ENCODE measurements at places on chromosomes 7 and 10.

GRCh38 chr7:99265848-99266480 lies 6.7 kb upstream of the MYH16 start:
- no peak for DNase-seq

GRCh38 chr10:110746254-110746826 lies 102.2 kb downstream of the RBM20 start:
- peak; percentile 76 for DNase-seq

- DNase-seq, result peak; percentile 45
Observed at GRCh38 chr7:985915-986741, 3.1 kb downstream of the CYP2W1 start.

DNA sequence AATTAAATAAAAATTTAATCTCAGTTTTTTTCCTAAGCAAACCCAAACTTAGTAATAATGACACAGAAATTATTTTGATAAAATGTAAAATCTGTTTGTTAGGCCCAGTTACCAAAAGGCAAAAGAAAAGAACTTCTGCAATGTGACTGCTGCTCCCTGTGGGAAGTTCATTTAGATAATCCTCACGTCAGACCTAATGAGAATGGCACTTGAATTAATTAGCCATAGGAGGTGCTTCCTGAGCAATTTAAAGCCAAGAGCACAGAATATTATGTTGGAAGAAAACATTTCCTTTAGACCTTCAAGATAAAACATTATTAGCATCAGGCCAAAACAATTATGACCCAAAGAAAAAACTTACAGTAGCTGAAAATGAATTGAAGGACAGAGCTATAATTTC lies 19.4 kb downstream of the SPAM1 start:
- no peak for DNase-seq

DNA sequence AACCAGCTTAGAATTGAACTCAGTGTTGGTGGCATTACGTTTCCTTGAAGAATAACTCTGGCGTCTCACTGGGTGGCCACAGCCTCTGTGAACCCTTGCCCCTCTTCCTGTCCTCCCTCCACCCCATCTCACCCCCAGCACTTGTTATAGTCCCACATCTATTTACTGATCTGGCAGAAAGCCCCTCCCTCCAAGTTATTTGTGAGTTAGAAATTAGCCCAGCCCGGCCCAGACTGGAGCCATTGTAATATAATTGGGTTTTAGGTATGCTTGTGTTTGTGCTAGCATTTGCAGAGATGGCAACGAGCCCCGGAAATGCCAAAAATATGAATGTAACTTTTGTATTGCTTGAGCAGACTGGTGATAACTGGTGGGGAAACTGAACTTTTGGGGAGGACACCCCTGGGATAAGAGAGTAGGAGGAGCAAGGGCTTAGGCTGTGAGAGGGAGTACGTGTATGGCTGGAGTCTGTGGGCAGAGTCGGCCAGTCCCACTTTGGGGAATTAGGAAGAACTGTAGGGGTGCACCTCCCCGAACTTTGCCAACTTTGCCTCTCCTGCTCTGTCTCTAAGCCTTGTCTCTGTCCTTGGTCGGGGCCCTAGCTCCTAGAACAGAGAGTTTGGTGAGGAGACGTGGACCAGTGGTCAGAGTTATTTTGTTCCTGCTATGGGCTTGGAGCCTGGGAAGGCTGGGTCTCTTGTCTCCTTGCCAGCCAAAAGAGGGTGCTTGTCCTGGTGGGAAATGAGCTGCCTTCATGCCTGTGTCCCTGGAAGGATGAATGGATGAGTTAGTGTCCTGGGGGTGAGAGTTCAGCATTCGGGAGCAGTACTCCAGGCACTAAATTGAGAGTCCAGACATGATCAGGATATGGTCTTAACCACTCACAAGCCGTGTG lies 19.3 kb upstream of the TRIM8 start:
- no peak for DNase-seq

DNA sequence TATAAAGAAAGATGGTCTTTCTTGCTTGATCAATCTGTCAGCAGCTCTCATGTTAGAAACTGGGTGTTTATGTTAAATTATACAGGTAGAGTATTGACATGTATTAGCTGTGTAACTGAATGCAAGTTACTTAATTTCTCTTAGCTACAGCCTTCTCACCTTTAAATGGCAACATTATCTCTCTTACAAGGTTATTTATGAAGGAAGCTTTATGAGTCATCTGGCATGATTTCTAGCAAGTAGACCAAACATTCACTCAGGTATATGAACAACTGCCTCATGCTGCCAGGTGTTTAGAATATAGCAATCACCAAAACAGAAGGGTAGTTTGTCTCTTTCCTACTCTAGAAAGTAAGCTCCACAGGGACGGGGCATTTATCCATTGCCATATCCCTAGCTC lies 8.5 kb downstream of the ARL4A start:
- DNase-seq, result no peak

DNA sequence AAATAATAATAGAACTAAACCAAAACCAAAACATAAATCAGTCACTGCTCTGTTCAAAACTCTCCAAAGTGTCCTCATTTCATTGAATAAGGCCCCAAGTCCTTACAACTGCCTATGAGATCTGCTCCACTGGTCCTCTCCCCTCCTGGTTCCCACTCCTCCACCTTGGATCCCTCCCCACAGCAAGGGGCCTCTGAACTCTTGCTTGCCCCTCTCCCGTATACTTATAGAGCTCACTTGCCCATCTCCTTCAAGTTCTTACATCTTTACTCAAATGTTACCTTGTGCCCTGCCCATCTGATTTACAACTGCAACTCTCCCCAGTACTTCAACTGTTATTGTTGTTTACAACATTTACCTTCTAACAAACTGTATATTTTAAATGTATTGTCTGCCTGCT lies 819 bp downstream of the POLD2 start:
- no peak for DNase-seq

DNA sequence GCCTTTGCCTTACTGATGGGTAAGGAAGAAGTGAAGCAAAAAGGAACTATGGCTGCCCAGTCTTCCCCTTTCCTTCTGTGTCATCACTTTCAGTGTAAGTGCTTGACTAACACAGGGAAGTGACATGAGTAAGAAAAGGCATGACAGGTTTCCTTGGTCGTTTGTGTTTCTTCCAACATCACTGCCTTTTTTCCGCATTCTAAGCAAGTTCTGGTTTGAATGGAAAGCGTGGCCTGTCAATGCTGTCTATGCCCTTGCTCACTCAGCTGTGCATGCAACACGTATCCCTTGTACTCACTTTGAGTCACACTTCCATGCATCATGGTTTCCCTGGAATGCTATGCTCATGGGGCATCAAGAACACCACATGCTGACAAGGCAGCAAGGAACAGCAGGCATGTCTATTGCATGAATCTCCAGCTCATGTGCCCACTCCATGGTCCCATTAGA lies 111.8 kb downstream of the OAT start:
- DNase-seq, result no peak

GRCh38 chr10:86756511-86757112 lies at the start of gene BMPR1A:
BMPR1A (plus strand) TSS chr10:86756619; CDS start chr10:86876019, 119,400 bp downstream.
- no peak for DNase-seq

- no peak for DNase-seq
Observed at GRCh38 chr7:38335128-38335491, 61.7 kb upstream of the TARP start.

- no peak for DNase-seq
Observed at GRCh38 chr10:21976280-21976679, 27.2 kb downstream of the DNAJC1 start.

DNA sequence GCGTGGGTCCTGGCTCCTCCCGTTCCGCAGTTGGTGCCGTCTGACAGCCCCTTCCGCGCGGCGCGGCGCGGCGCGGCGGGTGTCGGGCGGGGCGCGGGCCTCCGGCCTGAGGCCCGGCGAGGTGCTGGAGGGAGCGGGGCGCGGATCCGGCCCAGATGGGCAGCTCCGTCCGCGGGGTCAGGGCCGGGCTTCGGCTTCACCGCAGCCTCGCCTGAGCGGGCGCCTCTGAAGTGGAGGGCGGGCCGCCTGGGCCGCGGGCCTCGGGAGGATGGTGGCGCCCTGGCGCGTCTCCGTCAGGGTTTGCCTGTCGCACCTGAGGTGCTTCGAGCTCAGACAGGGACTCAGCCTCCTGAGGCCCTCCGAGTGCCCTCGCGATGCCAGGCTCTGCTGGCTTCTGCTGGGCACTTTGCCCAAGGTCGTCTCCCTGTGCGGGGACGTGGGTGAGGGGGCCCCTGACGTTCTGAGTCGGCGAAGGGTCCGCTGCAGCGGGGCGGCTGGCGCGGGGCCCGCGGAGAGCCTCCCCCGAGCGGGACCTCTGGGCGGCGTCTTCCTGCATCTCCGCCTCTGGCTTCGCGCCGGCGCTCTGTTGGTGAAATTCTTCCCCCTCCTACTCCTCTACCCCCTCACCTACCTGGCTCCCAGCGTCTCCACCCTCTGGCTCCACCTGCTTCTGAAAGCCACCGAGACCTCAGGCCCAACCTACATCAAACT lies 473 bp downstream of the ADCK2 start:
- peak; percentile 23 for DNase-seq

DNA sequence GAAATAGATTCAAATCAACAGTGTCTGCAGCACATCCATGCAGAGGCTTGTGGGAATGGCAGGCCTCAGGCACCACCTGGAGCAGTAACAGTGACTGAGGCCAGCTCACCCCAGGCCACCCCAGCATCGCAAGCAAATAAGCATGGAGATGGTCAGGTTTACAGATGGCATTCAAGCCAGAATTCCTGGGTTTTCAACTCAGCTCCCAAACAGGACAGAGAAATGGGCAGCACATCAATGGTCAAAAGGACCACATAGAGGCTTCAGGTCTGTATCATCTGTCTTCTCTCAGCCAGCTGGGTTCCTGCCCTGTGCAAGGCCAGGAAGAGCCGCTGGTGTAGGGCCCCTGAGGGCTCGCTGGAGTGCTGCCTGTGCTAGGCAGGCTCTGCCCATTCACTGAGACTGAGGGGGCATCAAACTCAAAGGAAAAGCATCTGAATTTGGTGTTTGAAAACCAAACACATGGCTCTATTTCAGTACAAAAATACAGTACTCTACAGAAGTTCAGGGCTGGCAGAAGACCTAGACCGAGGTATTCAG lies 112.5 kb downstream of the KMT2E start:
- DNase-seq, result no peak

- no peak for DNase-seq
Observed at GRCh38 chr10:121891103-121891502, 36.7 kb downstream of the ATE1 start.

DNA sequence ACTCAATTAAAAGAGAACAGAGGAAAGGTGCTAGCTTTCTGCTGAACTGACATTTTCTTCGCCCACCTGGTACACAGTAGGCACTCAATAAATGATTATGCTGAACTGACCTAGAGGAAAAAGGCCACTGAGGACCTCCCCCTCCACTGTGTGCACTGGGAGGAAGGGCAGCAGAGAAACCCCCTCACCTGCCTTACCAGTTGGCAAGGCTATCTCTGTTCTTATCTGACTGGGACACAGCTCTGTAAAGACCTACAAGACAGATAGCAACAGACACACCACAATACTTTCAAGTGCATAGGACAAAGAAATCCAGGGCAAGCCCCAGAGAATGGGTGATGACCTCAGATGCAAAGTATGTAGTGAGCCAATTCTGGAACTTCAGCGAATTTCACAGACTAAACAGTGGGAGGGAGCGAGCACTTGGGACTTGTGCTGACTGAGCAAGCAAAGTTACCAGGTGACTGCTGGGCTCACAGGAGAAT lies 30.4 kb downstream of the PDLIM1 start:
- DNase-seq, result peak; percentile 87

GRCh38 chr7:98329100-98329790 lies 47.8 kb downstream of the BRI3 start:
- DNase-seq, result no peak

- DNase-seq, result no peak
Observed at GRCh38 chr7:1597066-1597760, 27.4 kb upstream of the PSMG3 start.

GRCh38 chr7:39898867-39899266 lies 51.2 kb upstream of the CDK13 start:
- DNase-seq, result no peak

GRCh38 chr7:143287339-143287934 lies 714 bp upstream of the CASP2 start:
- peak; percentile 7 for DNase-seq

All from lung microvascular endothelial cell (primary cell).